Ecto neural progenitor cell (in vitro differentiated cells): ENCODE measurements at places on chromosomes 5 and 9.

- DNase-seq, result peak; percentile 64
Measured at GRCh38 chr9:84315278-84315877, 25.2 kb downstream of the SLC28A3 start.

DNA sequence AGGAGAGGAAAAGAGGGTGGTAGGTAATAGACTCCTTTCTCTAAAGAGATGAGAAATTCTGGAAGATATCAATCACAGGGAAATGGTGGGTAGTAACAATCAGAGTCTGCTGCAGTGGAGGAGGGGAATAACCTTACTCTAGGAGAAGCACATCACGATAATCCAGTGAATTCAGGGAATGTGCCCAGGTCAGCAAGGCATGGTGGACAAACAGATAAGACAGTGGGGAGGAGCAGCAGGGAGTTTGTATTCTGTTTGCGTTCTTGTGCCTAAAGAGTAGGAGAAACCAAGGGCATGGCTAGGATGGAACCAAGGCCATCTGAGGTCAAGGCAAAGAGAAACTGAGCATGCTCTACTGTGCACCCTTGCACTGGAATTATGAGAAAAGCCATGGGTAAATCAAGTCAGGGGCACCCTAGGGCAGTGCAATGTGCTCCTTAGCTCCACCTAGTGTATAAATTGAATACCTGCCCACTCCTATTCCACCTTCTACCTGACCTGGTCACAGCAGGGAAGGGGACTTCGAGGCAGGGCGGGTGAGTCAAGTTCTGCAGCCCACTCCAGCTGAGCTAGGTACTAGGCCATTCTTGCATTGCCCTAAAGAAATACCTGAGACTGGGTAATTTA lies 31.6 kb downstream of the RETREG1 start:
- no peak for DNase-seq

DNA sequence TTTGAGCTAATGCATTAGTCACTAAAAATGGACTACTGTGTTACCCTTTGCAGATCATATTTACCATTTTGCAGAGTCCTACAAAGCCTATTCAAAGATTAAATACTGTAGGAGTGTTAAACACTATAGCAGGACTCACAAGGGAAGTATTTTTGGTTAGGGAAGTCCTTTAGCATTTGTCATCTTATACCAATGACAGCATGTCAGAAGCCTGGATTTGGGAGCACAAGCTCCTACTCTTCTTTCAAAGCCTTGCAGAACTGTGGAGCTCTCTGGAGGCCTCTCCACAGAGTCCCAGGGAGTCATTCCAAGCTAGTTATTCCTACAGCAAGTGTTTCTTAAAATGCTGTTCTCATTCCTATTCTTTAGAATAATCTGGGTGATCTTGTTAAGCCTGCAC lies 288.8 kb downstream of the PIK3R1 start:
- DNase-seq, result no peak

- DNase-seq, result peak; percentile 75
Measured at GRCh38 chr5:81852291-81853029, 101.6 kb upstream of the SSBP2 start.

DNA sequence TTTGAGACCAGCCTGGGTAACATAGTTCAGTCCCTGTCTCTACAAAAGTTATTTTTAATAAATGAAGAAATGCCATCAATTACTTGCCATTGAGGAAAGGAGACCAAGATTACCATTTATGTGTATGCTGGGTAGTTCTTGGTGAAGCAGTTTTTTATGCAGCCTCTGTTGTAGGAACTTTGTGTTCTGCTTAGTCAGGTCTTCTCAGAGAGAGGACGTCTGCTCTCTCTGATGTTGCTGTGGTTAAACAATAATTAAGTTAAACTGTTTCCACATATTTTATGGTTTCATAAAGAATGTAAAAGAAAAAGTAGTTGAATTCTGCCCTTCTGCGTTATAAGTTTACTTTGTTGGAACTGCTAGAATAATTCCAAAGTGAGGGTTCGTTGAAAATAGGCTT lies 210.5 kb downstream of the KDM4C start:
- no peak for DNase-seq

- no peak for DNase-seq
Measured at GRCh38 chr5:136114414-136115125, 18.1 kb upstream of the SMAD5 start.

DNA sequence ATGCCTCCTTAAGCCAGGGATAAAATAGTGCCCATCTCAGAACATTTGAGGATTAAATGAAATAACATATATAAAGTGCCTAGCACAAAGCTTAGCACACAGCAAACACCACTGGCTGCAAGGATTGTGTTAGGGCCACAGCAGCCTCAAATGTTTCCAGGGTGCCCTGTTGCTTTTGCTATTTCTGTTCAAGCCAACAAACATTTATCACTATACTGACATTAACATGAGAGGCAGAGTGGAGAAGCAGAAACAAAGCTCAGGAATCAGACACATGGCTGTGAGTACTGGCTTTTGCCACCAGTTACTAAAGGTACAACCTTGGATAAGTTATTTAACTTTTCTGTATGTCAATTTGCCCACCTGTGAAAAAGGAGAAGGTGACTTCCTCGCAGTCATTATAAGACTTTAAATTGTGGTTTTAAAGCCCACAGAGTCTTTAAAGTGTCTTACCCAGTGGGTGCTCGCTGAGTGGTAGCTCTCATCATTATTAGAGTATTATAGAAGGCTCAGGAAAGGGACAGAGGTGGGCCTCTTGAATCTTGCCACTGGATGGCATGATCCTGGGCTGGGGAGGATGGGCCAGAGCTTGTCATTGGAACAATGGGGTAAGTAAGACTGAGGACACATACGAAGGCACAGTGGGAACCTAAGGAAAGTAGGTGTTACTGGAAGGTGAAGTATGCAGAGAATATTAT lies 98.2 kb downstream of the MARCHF3 start:
- DNase-seq, result no peak

DNA sequence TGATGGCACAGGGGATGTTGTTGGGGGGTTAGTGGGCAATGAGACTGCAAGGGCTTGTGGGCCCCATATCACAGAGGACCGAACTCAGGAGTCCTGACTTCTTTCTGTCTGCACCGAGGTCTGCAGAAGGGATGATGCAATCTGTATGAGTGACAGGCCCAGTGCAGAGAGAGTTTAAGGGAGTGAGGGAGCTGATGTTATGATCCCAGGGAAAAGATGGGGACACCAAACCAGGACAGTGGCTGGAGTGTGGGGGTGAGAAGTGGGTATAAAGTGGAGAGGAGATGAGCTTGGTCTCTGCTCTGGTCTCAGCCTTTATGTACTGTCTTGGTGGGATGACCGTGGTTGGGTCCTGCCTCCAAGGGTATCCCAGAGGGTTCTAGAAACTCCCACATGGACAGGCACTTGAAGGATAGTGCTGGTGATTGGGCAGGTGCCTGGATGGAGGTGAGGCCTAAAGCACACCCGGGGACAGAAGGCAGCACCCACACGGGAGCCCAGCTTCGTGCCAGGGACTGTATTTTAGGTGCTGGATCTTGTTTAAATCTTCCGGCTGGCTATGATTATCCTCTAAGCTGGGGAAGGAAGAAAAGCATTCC lies 21.9 kb downstream of the GSN start:
- DNase-seq, result no peak

DNA sequence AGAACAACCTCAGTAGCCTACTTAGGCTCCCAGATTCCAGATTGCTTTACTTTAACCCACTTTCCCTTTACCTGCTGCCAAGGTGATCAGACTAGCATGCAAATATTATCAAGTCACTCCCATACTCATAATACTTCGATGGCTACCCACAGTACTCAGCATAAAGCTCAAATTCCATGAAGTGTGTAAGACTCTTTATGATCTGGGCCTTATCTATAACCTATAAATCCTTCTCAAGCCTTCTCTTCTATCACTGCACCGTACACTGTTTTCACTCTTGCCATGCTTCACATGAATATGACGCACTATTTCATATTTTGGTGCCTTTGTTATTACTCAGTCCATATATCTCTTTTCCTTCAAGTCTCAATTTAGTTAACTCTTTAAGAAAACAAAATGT lies 135.2 kb upstream of the TARS1 start:
- DNase-seq, result no peak

DNA sequence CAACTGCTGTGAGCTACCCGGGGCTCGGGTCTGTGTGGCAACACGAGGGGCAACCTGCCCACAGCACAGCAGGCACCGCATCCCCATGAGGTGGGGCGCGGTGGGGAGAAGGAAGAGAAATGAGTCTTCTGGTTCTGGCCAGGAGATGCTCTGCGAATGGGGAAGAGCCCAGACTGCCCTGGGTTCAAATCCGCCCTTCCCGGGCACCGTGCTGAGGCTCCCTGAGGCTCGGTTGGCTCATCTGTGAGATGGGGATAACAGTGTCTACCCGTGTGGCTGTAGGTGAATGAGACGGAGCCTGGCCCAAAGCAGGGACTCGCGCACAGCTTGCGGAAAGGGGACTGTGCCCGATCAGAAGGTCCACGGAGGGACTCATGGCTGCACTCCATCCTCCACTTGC lies 123.9 kb downstream of the VAV2 start:
- DNase-seq, result no peak

DNA sequence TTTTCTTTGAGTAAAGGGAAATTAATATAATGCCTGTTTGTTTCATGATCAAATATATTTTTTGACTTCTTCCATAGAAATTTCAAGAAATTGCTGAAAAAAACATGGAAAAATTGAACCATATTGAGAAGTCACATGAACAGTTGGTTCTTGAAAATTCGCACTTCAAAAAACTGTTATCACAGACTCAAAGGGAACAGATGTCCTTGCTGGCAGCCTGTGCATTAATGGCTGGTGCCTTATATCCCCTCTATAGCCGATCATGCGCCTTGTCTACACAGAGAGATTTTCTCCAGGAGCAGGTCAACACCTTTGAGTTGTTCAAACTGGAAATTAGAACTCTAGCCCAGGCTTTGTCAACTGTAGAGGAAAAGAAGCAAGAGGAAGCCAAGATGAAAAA lies 191.4 kb downstream of the CCDC171 start:
- no peak for DNase-seq

GRCh38 chr5:79716839-79717238 lies 27.2 kb downstream of the CMYA5 start:
- no peak for DNase-seq

DNA sequence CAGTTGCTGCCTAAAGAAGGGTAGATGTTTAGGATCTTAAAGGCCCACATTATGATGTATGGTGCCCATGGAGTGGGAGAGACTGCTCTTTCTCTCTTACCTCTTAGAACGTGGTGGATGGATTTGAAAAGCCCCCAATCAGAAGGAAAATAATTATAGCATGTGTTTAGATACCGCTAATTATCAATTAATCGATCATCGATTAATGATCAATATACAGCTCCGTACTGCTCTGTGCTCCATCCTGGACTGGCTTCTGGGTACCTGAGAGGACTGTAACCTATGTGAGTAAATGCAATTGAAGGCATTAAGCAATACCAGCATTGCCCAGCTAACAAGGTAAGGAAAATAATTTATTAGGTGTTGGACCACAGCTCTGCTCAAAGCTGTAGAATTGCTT lies 149.1 kb downstream of the MAST4 start:
- no peak for DNase-seq

GRCh38 chr5:55923177-55923771 lies 71.5 kb downstream of the IL6ST start:
- DNase-seq, result no peak

GRCh38 chr5:95069021-95069420 lies 215.9 kb downstream of the MCTP1 start:
- DNase-seq, result no peak

- DNase-seq, result no peak
Measured at GRCh38 chr9:116070256-116070914, 83.2 kb upstream of the PAPPA start.

DNA sequence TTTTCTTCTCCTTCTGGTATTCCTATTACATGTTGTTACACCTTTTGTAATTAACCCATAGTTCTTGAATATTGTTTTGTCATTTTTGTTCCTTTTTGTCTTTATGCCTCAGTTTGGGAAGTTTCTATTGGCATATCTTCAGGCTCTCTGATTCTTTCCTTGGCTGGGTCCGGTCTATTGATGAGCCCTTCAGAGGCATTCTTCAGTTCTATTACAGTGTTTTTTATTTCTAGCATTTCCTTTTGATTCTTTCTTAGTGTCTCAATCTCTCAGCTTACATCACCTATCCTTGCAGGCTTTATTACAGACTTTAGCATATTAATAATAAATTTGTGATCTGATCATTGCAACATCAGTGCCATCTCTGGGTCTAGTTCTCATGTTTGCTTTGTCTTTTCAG lies 33.8 kb downstream of the PHF2 start:
- no peak for DNase-seq

DNA sequence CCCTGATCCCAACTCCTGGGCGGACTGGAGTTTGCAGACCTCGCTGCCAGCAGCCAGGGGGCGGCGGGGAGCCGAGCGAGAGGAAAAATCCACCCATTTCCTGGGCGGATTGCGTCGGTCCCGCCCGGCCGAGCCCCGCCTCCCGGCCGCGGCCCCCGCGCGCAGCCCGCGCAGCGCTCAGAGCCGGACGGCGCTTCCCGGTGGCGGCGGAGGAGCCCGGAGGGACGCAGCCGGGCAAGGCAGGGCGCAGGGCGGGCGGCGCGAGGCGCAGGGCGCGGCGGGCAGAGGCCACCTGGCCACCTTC lies at the start of gene OLFM1:
OLFM1 (plus strand) TSS at position 180 of the 304 bp plus-strand sequence. CDS start 322 bp downstream, outside the sequence.
- DNase-seq, result peak; percentile 90

GRCh38 chr5:150349681-150350275 lies 7.7 kb upstream of the TCOF1 start:
- DNase-seq, result no peak

DNA sequence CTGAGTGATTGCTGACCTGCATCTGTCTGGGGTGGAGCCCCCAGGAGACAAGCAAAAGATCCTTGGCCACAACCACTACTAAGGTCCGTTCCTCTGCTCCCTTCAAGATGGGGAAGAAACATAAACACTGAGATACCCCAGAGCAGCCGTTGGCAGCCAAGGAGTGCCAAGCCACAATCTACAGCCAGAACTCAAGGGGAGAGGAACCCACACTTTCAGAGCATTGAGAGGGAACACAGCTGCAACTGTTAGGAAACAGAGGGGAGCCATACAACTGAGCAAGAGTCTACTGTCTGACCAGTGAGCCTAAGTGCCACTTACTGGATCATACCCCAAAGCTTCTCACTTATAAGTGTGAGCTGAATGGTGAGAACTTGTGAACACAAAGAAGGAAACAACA lies 44.6 kb upstream of the ADRB2 start:
- no peak for DNase-seq

GRCh38 chr5:125326150-125326510 lies 579.7 kb upstream of the ZNF608 start:
- no peak for DNase-seq

GRCh38 chr9:33458444-33458843 lies 11.1 kb upstream of the AQP3 start:
- DNase-seq, result no peak

- no peak for DNase-seq
Measured at GRCh38 chr5:164306662-164307061, 801.2 kb downstream of the MAT2B start.

GRCh38 chr5:88502179-88503040 lies 233.8 kb upstream of the TMEM161B start:
- DNase-seq, result no peak
